ENCODE measurements at places on chromosomes 2 and 18.

- DNase-seq = peak; percentile 4
These were observed 112.4 kb upstream of the ID2 start for GRCh38 chr2:8569332-8569930.

- no peak for DNase-seq
These were observed 1.1 kb downstream of the DLGAP1 start for GRCh38 chr18:4453874-4454536.

DNA sequence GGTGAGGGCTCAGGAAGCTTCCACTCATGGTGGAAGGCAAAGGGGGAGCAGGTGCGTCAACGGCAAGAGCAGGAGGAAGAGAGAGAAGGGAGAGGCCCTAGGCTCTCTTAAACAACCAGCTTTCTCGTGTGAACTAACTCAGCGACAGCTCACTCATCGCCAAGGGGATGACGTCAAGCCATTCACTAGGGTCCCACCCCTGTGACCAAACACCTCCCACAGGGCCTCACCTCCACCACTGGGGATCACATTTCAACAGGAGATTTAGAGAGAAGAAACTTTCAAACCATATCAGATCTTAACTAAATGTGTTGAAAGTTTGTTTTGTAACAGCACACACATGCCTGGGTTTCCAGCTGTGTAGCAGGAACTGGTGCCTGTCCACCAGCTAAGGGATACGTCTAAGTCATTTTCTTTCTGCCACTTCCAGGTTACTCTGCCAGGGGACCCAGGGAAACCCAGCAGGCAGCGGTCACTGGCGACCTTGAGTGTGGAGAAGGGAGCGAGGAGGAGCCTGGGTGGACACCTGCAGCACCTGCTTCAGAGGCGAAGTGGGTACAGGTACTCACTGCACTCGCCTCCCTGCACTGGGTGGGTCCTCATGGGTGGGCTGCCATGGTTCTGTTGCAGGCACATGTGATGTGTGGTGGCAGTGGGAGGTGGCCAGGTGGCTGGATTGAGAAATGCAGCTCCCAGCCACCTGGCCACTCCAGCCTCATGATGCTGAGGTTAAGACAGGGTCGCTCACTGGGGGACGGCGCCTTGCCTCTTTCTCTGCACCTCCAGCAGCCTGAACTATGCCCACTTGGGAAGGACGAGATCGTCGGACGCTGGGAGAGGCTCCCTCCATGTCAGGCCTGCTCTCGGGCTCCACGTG lies 8.4 kb upstream of the GPC1 start:
- no peak for DNase-seq

DNA sequence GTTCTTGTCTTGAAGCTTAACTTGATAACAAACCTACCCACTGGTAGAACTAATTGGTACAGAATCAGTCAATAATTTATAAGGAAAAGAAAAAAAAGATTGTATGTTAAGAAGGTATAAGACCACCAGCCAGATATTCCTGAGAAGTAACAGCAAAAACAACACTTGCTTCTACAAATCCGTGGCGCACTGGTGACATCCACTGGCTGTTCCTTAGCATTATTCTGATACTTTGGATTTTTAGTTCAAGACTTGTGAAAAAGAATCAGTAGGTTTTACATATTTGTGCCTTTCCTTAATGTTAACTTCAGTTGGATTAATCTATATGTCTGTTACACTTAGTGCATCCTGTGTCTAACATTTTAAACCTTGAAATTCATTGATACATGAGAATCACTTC lies 141.8 kb downstream of the GRB14 start:
- no peak for DNase-seq

GRCh38 chr2:219161097-219161496 lies 482 bp upstream of the NHEJ1 start:
- DNase-seq = no peak

DNA sequence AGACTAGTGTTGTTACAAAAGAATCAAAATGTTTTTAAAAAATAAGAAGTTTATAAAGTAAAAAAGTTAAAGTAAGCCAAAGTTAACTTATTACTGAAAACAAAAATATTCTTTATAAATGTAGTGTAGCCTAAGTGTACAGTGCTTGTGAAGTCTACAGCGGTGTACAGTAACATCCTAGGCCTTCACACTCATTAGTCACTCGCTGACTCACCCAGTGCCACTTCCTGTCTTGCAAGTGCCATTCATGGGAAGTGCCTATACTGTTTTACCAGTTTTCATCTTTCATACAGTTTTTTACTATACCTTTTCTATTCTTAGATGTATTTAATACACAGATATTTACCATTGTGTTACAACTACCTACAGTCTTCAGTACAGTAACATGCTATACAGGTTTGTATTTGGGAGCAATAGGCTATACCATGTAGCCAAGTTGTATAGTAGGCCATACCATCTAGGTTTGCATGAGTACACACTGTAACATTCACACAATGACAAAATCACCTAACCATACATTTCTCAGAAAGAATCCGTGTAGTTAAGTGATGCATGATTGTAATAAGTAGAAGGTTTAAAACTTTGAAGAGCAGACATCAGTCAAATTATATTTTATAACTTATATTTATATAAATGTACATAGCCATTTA lies 13.4 kb downstream of the SERPINB7 start:
- DNase-seq = no peak

DNA sequence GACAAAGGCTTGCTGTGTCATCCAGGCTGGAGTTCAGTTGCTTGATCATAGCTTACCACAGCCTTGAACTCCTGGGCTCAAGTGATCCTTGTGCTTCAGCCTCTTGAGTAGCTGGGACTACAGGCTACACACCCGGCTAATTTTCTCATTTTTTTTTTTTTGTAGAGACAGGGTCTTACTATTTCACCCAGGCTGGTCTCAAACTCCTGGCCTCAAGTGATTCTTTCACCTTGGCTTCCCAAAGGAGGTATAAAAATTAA lies 178.0 kb downstream of the MTCL1 start:
- no peak for DNase-seq

GRCh38 chr2:178241844-178242551 lies 47.7 kb downstream of the OSBPL6 start:
- no peak for DNase-seq

- DNase-seq = no peak
These were observed 132.5 kb upstream of the ID2 start for GRCh38 chr2:8549273-8549922.
